ENCODE measurements at places on chromosomes 1 and 21. TPM values are rescaled to one million over a fixed set of nuclear protein-coding genes. Genes with fewer than 3 reads are reported as not detected.

- no peaks in the 10 kb centered on the region for H3K27me3 ChIP-seq
- no peak overlapping the region for H3K27ac ChIP-seq
- no peaks in the 10 kb centered on the region for H3K36me3 ChIP-seq
These were observed 21.9 kb downstream of the IGFN1 start for GRCh38 chr1:201212461-201213055.

- DNase-seq: no peak
- no peak overlapping the region for H3K27ac ChIP-seq
- H3K4me3 ChIP-seq: no peak overlapping the region
- no peaks in the 10 kb centered on the region for H3K4me1 ChIP-seq
- H3K27me3 ChIP-seq: no peaks in the 10 kb centered on the region
These were observed 57.7 kb upstream of the NUF2 start for GRCh38 chr1:163263818-163264655.

GBP7 gene
- not detected for total RNA-seq

GRCh38 chr1:236143104-236143948 is 987 bp downstream of the GPR137B start:
- peaks cover 7% of the 10 kb centered on the region for H3K4me1 ChIP-seq
- H3K27me3 ChIP-seq: peaks cover 50% of the 10 kb centered on the region
- peak overlapping the region; percentile 72 for H3K4me3 ChIP-seq
- no peak overlapping the region for H3K27ac ChIP-seq

DNA sequence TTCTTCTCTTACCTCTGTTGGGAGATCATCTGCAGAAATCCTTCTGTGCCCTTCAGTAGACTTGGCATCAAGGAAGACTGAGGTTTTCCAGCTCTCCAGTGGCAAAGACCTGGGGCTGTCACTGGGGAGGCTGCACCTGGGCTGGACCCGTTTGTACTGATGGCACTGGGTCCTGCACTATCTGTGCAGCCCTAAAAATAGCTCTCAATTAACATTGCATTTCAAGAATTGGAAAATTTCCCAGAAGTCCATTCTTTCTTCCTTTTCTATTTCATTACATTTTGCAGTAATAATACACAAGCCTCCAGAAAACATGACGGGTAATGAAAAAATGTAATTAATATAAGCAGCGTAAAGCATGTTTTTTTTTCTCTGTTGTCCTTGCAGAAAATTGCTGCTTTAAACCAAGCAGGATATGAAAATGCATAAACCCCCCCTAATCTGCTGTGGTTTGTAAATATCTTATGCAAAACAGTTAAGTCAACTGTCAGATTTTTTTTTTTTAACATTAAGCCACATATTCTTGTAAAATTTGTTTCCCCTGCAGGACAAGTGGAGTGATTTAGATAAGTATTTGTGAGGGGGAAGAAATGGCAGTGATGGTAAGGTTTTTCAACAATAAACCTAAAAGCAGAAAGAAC is 64.9 kb downstream of the LMO4 start:
- DNase-seq: no peak
- H3K4me3 ChIP-seq: no peak overlapping the region
- no peak overlapping the region for H3K27ac ChIP-seq
- no peaks in the 10 kb centered on the region for H3K36me3 ChIP-seq

TFF2 gene
- total RNA-seq: not detected

- no peak overlapping the region for H3K4me3 ChIP-seq
- no peak overlapping the region for H3K27ac ChIP-seq
- no peaks in the 10 kb centered on the region for H3K27me3 ChIP-seq
These were observed 155.8 kb upstream of the UBE2U start for GRCh38 chr1:64047549-64047996.

ADGRL4 gene
- total RNA-seq: 0.48 TPM

DNA sequence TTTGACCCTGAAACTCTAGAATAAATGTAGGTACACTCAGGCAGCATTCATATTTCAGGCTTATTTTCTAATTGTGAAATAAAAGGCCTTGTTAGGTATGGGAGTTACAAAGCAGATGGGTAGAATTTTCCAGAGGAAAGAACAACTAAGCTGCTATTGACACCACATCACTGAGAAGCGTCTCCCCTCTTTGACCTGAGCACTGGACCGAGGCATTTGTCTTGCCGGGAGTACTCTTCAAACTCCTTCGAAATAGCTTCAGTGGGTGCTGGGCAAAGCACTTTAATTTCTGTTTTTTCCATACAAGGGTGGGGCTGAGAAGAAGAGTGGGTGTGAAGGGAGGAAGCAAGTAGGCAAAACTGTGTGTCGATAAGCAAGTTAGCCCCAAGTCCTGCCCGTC is 36.4 kb downstream of the ABCA4 start:
- no peaks in the 10 kb centered on the region for H3K27me3 ChIP-seq
- H3K4me1 ChIP-seq: no peaks in the 10 kb centered on the region
- no peak overlapping the region for H3K27ac ChIP-seq
- H3K4me3 ChIP-seq: no peak overlapping the region

SLC44A3 gene
- total RNA-seq: 5.0 TPM

TNFRSF9 gene
- not detected for total RNA-seq

GRCh38 chr1:208252836-208253576 is 8.8 kb upstream of the PLXNA2 start:
- no peak overlapping the region for H3K4me3 ChIP-seq
- no peaks in the 10 kb centered on the region for H3K36me3 ChIP-seq
- no peak for DNase-seq
- peaks cover 6% of the 10 kb centered on the region for H3K4me1 ChIP-seq

SLC19A2 gene
- 22.5 TPM for total RNA-seq

GRCh38 chr1:17611991-17612390 is 72.5 kb downstream of the ARHGEF10L start:
- H3K27me3 ChIP-seq: no peaks in the 10 kb centered on the region
- H3K4me3 ChIP-seq: no peak overlapping the region
- H3K27ac ChIP-seq: no peak overlapping the region

CRYAA gene
- not detected for total RNA-seq

GRCh38 chr1:205293350-205294074 is 28.0 kb downstream of the NUAK2 start:
- peak overlapping the region; percentile 97 for H3K27ac ChIP-seq
- H3K36me3 ChIP-seq: no peaks in the 10 kb centered on the region
- H3K27me3 ChIP-seq: no peaks in the 10 kb centered on the region
- no peak for DNase-seq

KIAA1614 gene
- total RNA-seq: 3.1 TPM

TAF12 gene
- 27.2 TPM for total RNA-seq

DNA sequence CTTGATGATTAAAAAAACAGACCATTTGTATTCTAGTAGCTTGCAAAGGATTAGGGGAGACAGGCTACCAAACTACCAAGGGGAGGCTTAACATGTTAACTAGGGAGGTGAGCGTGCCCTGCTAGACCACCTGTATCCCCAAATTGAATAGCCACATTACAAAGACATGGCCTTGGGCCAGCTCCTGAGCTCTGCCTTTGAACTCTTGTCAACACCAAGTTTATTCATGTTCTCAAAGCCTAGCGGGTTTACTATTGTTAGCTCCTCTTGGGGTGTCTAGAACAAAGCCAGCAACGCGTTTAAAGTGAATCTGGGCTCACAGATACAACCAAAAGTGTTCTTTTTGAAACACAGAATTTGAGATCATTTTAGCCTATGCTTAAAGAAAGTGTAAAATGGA is 36.3 kb downstream of the SMYD2 start:
- H3K4me3 ChIP-seq: no peak overlapping the region
- H3K4me1 ChIP-seq: peaks cover 18% of the 10 kb centered on the region
- H3K27me3 ChIP-seq: peaks cover 43% of the 10 kb centered on the region
- no peak overlapping the region for H3K27ac ChIP-seq
- peak; percentile 58 for DNase-seq
- H3K36me3 ChIP-seq: no peaks in the 10 kb centered on the region

SHISA4 gene
- total RNA-seq: 7.8 TPM

GRCh38 chr1:4633346-4633745 is 21.1 kb upstream of the AJAP1 start:
- H3K4me3 ChIP-seq: no peak overlapping the region
- no peak for DNase-seq
- H3K27ac ChIP-seq: no peak overlapping the region
- no peaks in the 10 kb centered on the region for H3K27me3 ChIP-seq

LYPD8 gene
- total RNA-seq: not detected

GRCh38 chr21:29347274-29347681 is 48.6 kb downstream of the BACH1 start:
- no peaks in the 10 kb centered on the region for H3K4me1 ChIP-seq
- no peak overlapping the region for H3K27ac ChIP-seq

SMCP gene
- not detected for total RNA-seq

DNA sequence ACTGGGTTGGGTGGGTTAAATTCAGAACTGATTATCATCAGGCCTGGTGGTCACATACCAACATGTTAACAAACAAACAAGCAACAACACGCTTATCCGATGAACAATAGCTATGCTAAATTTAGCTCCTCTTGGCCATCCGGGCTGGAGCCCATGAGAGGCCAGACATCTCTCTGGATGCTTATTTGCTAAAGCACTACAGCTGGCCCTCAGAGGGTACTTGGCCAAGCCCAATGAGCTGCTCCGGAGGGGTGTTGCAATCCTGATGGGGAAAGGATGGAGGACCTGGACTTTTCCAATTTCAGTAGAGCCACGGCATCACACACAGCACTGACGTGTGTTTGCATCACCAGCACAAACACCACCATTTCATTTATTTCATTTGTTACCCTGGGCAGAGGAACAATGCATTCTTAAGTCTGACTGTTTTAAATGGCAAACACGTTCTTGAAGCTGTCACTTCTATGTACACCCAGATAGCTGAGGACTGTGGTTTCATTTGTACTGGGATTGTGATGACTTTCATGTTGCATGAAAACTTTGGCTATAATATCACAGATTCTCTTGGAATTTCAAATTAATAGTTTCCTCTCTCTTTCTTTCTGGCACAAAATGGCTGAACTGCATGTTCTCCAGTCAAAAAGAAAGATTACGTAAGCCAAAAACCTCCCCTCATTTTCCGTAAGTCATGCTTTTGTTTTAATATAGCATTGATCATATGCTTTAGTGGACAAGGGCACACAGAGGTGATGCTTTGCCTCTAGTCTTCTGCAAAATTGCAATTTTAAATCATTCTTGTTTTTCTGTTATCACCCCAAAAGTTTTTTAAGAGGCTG is 359.8 kb upstream of the KAZN start:
- no peak overlapping the region for H3K27ac ChIP-seq
- H3K4me1 ChIP-seq: no peaks in the 10 kb centered on the region
- H3K27me3 ChIP-seq: no peaks in the 10 kb centered on the region
- DNase-seq: no peak
- no peaks in the 10 kb centered on the region for H3K36me3 ChIP-seq

ACKR1 gene
- 0.61 TPM for total RNA-seq

AMY1C gene
- total RNA-seq: not detected

COL9A2 gene
- 3.2 TPM for total RNA-seq

SLX9 gene
- 64.1 TPM for total RNA-seq

DNA sequence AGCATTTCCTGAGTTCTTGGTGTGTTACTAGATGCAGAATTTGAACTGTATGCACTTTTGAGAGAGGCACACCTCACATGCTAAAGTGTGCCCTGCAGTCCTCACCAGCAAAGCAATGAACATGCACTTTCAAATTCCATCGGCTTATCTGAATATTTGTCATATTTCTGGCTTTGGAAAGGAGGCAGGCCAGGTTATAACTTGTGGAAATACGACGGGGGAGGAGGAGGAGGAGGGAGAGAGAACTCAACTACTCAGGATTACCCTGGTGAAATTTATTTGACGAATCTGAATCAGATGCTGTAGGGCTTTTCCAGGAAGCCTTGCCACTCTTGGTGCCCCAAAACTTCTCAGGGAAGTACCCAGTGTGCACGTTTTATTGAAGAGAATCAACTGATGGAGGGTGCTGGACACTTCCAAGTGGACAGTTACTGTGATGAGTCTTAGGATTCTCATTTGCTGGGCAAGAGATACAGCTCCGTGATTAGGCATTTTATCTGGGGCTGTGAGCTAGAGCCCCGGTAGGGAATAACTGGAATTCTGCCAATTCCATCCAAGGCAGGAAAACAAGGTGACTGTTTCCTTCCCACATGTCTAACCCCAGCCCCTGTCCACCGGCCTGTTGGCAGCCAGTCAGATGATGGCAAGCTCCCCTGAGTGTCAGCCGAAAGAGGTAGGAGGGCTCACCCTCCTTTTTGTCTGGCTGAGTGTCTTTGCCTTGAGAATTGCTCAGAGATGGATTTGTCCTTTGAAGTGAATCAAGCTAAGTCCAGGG is 3.8 kb downstream of the PDPN start:
- H3K27ac ChIP-seq: no peak overlapping the region
- DNase-seq: no peak
- H3K4me1 ChIP-seq: peaks cover 9% of the 10 kb centered on the region
- H3K36me3 ChIP-seq: no peaks in the 10 kb centered on the region
- H3K4me3 ChIP-seq: no peak overlapping the region

RGS13 gene
- not detected for total RNA-seq

CLCA4 gene
- total RNA-seq: not detected

FNDC5 gene
- 2.0 TPM for total RNA-seq

- no peak overlapping the region for H3K4me3 ChIP-seq
- no peaks in the 10 kb centered on the region for H3K4me1 ChIP-seq
- no peaks in the 10 kb centered on the region for H3K27me3 ChIP-seq
- no peak for DNase-seq
- no peak overlapping the region for H3K27ac ChIP-seq
These were observed 541.2 kb downstream of the PTPRU start for GRCh38 chr1:29777522-29777921.

GRCh38 chr1:149945206-149945605 is 8.5 kb upstream of the MTMR11 start:
- DNase-seq: no peak
- no peaks in the 10 kb centered on the region for H3K27me3 ChIP-seq
- peaks cover 3% of the 10 kb centered on the region for H3K4me1 ChIP-seq
- no peak overlapping the region for H3K4me3 ChIP-seq
- H3K27ac ChIP-seq: no peak overlapping the region

GRCh38 chr1:203124546-203125317 is 2.8 kb upstream of the ADORA1 start:
- H3K27ac ChIP-seq: no peak overlapping the region
- peaks cover 28% of the 10 kb centered on the region for H3K27me3 ChIP-seq
- peaks cover 12% of the 10 kb centered on the region for H3K4me1 ChIP-seq
- no peak for DNase-seq

DNA sequence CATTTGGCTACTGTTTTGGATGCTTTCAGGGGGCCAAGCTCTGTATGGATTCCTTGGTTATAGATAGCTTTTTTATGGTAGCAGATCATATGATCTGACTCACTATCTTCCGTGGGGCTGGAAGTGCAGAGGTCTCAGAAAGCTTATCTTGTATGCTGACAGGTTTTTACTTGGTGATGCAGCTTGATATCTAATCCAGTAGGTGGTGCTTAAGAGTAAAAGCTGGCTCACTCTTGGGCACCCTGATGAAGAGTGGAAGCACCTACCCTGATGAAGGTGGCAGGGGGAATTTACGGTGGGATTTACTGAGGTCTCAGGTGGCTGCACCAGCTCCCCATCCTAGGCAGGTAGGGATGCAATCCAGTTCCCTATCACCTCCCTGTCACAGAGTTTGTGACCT is 151.2 kb downstream of the PTBP2 start:
- DNase-seq: no peak
- no peaks in the 10 kb centered on the region for H3K4me1 ChIP-seq
- H3K27me3 ChIP-seq: no peaks in the 10 kb centered on the region
- H3K36me3 ChIP-seq: no peaks in the 10 kb centered on the region
- no peak overlapping the region for H3K27ac ChIP-seq
- no peak overlapping the region for H3K4me3 ChIP-seq

GRCh38 chr21:42496839-42497202 is 797 bp upstream of the RSPH1 start:
- H3K27me3 ChIP-seq: peaks cover 5% of the 10 kb centered on the region
- peak overlapping the region; percentile 78 for H3K4me3 ChIP-seq
- peaks cover 7% of the 10 kb centered on the region for H3K4me1 ChIP-seq

- no peaks in the 10 kb centered on the region for H3K36me3 ChIP-seq
- no peak overlapping the region for H3K27ac ChIP-seq
- DNase-seq: no peak
These were observed 146.4 kb downstream of the LRIG2 start for GRCh38 chr1:113219377-113219776.

Measured in H1 (cell line).